ENCODE measurements at places on chromosomes 2 and 18.

DNA sequence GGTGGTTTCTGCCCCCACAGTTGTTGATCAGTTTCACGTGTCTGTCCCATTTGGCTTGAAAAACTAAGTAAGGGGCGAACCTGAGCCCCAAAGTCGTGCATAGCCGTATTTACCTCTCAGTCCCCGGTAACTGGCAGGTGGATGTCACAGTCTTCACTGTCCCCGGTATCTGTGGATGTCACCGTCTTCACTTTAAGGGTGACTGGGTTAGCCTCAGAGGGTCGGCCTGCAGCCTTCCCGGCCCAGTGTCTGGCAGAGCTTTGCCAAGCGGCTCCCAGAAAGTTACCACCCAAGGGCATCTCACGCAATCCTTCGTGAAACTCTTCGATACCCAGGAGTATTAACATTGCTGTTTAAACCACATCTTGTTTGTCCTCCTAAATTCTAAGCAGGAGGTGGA is 125.3 kb upstream of the CTDP1 start:
- no peak for DNase-seq

DNA sequence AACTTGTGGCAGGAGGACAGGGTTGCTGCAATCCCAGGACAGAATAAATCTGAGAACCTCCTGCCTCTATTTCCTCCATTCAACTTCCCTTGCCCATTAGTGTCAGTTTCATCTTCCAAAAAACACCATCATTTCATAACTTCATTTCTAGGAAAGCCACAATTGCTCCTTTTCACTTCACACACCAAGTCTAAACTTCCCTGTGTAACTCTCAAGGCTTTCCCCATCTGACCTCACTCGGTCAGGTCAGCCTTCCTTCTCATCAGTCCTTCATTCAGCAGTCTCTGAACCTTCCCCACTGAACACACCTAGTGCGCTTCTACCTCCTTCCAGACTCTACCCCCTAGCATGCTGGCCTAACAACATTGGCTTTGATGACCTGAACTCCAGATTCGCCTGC is 35.8 kb downstream of the TCF7L1 start:
- no peak for DNase-seq

DNA sequence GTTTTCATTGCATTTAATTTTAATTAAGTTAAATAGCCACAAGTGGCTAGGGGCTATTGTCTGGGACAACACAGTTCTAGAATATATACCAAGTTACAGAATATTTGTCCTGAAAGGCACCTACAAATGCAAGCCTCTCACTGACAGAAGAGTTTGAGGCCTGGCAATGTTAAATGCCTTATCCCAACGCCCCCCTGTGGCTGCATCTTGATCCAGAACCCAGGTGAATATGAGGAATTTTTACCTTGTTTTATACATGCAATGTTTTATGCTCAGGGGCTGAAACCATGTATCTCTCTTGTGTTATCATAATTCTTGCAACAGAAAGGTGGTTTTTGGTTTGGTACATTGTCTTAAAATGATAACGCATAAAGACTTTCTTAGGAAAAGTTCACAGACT is 71.8 kb upstream of the SEC11C start:
- DNase-seq = no peak

GRCh38 chr2:129074298-129074920 is 755.7 kb upstream of the HS6ST1 start:
- no peak for DNase-seq

- no peak for DNase-seq
These were observed 163.8 kb downstream of the SETBP1 start for GRCh38 chr18:44844486-44844885.

DNA sequence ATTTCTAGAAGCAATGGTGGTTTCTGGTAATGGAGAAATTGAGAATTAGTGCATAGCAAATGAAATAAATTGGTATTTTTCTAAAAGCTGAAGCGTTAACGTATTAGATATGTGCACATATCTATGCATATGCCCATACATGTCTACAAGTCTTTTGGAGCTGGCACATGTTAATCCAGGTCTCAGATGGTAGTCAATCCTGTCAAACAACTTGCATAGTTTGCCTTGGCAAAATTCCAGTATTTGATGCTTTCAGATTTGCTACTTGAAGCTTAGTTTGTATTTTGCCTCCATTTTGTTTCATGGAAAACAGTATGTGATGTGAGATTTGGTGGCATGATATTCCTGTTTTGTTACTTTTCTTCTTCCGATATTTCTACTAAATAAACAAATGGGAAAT is 304.6 kb downstream of the PARD3B start:
- no peak for DNase-seq

- DNase-seq = no peak
These were observed 74.9 kb upstream of the PELI1 start for GRCh38 chr2:64219149-64219548.

DNA sequence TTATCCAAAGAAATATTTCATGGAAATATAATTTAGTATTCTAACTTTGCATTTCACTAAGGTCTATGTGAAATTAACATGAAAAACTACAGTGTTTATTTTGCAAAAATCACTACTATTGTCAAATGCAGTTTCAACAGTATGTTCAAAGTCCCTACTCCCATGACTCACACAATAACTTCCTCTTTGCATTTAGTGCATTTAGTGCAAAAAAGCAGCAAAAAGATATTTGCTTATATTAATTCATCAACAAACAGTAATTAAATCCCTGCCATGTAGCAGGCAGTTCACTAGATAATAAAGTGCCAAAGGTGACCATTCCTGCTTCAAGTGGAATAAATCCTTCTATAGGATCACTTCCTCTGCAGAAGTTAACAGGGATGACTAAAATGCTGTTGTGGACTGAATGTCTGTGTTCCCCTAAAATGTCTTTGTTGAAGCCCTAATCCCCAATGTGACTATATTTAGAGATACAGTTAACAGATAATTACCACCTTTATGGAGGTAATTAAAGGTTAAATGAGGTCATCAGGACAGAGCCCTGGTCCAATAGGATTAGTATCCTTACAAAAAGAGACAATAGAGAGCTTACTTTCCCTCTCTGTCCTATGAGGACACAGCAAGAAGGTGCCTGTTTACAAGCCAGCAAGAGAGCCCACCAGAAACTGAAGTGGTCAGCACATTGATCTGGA is 61.7 kb downstream of the STK39 start:
- no peak for DNase-seq

GRCh38 chr18:13158428-13158827 is 60.1 kb upstream of the LDLRAD4 start:
- no peak for DNase-seq

DNA sequence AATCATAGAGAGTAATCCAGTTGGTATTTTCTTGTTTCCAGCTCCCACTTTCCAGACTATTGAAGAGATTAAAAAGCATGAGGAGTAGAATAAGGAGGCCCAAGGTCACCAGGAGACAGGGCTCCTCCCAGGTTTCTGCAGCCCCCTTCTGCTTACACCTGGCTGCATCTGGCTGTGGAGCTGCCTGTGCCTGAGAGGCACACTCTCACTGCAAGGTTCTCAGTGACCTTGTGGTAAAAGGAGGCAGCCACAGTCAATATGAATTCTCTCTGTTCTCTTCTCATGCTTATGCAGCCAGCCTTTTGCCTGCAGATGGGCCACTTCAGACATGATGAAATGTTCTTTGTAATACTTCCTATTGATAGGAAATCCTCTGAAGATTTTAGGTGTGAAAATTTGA is 233.7 kb downstream of the MYO3B start:
- no peak for DNase-seq

- no peak for DNase-seq
These were observed 834.8 kb downstream of the CPS1 start for GRCh38 chr2:211391189-211391567.

DNA sequence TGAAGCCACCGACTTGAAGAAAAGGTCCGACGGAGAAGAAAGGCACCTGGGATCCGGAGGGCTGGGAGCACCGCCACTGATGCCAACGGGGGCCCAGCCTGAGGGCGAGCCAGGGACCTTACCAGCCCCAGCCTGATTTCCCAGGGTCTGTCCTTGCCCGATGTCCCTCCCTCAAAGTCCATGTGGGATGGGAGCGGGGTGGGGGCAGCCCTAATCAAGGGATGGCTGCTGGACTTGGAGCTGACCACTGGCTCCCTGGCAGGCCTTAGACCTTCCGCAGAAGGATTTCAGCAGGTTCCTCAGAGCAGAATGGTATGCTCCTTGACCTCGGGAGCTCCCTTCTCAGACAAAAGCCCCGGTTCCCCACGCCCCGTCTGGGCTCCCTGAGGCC is 99.6 kb downstream of the ZFP36L2 start:
- no peak for DNase-seq
